ENCODE measurements at places on chromosomes 12 and 14.

DNA sequence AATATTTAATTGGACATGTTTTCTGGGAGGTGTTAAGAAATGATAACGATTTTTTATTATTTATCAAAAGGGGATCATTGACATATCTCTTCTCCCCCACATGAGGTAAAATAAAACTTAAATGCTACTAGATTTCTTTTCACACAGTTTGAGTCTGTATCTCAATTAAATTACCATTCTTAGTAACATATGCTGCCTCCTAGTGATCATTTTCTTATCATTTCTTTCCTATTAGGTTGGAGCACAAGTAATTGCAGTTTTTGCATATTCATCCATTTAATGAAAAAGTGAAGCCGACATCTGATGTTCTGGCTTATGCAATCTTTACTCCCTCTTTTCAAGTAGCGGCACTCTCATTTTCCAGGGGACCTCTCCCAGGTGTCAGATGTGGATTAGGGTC, 24.9 kb downstream of the PUS7L start:
- DNase-seq: no peak

DNA sequence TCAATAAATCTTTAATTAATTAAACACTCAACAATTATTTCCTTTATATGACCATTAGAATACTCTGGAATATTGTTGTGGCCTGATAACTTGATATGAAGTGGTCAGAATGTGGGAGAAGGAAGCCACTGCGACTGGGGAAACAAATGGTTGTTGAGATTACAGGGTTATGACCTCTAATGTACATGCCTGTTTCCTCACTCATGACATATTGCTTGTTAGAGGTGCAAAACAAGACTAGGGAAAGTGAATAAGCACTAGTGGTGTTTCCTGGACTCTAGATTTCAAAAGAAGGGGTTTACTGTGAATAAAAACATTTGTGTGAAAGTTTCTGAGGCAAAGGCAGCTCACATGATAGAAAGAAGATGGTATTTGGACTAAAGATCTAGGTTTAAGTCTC, 53.3 kb downstream of the STAB2 start:
- no peak for DNase-seq

- no peak for DNase-seq
Measured at GRCh38 chr12:104722601-104723534, 235.2 kb downstream of the SLC41A2 start.

GRCh38 chr12:27824126-27824842, 44.2 kb upstream of the MANSC4 start:
- no peak for DNase-seq

- no peak for DNase-seq
Measured at GRCh38 chr14:77603654-77604255, 12.7 kb downstream of the SPTLC2 start.

- no peak for DNase-seq
Measured at GRCh38 chr12:47739297-47739696, 14.0 kb upstream of the ENDOU start.

- DNase-seq: no peak
Measured at GRCh38 chr14:67571991-67572323, 28.1 kb downstream of the PIGH start.

- no peak for DNase-seq
Measured at GRCh38 chr14:68969278-68970033, 9.6 kb downstream of the ACTN1 start.
